Right renal pelvis (tissue), 4 donors: ENCODE measurements at places on chromosomes 11 and 22.

- no peak for DNase-seq
Measured at GRCh38 chr11:85582111-85582510, 45.0 kb downstream of the DLG2 start.

DNA sequence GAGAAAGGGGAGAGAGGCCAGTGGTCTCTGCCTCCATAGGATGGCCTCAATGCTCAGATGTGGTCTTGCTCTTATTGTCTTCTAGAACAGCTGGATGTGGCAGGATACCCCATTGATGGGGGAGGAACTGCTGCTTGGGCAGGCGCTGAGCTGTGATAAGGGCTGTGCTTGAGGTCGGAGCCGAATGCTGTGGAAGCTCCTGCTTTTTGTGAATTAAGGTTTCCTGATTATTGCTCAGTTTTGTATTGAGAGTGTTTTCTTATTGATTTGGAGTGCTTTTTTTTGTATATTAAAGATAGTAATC is 57.2 kb downstream of the CABIN1 start:
- DNase-seq: no peak

GRCh38 chr22:44074337-44074984 is 50.4 kb downstream of the PARVB start:
- peak; percentile 60 for DNase-seq

DNA sequence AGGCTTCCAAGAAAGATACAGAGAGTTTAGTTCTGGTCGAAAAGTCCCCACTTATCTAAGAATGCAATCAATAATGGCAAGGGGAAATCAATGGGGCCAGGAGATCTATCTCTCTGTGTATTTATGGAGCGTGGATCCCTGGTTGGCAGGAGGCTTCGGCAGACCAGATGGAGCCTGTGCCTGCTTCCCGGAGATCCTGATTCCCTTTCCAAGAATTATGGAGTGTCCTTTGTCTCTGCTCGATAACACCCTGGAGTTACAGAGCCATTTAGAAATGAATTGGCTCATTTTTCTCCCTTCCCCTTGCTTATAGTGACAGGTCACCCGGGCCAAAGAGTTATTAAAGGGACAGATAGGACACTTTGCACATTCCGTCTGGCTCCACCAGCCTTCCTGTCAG is 92.4 kb downstream of the ISX start:
- DNase-seq: no peak

- no peak for DNase-seq
Measured at GRCh38 chr11:66192181-66192863, 76.1 kb upstream of the RAB1B start.

- DNase-seq: no peak
Measured at GRCh38 chr11:32462011-32462690, 26.8 kb upstream of the WT1 start.

- no peak for DNase-seq
Measured at GRCh38 chr22:10741210-10741609, 4786.8 kb upstream of the OR11H1 start.

DNA sequence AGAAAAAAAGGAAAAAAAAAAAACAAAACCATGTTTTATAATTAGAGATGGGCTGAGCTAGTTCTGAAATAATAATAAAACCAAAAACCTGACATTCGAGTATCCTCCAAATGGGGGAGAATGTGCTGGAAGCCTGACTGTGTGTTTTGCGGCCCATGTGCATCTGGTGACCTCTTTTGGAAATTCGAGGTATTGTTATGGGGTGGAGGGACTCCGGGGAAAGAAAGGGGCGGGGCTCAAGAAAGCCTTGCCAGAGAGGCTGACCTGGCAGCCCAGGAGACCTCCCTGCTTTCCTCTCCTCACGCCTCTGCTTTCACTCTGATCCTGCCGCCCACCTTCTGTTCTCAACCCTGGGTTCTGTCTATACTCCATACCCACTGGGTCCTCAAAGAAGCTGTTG is 72.9 kb downstream of the CTTN start:
- no peak for DNase-seq

GRCh38 chr11:65584723-65585171 is 8.9 kb downstream of the EHBP1L1 start:
- no peak for DNase-seq

DNA sequence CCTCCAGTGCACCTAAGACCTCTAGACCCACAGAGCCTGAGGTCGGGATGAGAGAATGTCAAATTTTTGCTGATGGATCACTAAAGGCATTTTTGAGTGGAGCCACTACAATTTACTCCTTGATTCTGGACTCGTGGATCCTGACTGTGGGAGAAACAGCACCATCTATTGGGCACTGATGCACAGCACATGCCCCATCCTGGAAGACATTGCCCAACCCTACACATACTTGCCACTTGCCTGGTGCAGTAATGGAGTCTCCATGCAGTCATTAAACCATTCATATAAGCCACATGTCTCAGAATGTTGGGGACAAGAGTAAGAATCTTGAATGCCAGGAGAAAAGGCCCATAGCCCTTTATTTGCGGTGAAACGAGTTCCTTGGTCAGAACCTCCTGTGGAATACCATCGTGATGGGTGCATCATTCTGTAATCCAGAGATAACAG is 103.9 kb downstream of the GGTLC2 start:
- DNase-seq: no peak

- peak; percentile 36 for DNase-seq
Measured at GRCh38 chr11:66981976-66982578, 7.0 kb downstream of the C11orf86 start.

DNA sequence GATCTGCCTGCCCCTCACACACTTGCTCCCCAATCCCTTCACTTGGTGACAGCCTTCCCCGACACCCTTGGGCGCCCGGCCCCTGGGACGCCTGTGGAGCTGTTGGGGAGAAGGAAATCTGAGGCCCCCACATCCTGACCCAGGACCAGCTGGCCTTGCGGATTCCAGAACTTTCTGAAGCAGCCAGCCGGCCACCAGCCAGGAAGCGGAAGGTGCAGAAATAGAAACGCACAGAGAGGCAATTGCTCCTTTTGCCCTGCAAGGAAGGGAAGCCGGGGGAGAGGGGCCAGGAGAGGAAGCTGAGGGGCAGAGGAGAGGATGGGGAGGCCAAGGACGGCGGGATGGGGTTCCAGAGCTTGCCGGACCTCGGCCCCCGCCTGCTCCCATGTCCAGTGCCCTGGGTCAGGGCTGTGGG is 66.7 kb upstream of the LINC01488 start:
- DNase-seq: no peak
